ENCODE measurements at places on chromosomes 3 and 15.

DNA sequence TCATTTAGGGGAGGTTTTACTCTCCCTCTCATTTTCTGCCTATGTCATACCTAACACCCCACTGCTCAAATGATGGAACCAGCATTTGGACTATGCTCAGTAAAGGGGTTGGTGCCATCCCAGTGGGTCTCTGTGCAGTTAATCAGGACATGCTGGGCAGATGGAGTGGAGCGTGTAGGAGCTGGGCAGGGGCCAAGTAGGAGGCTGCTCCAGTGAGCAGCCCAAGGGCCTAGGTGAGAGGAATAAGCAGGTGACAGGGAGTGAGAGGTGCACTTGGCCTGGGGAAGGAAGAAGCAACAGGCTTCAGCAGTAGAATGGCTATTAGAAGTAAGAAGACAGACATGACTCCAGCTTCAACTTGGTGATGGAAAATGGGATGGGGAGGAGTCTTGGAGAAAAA, 72.2 kb downstream of the EPHB1 start:
- no peak for DNase-seq

- no peak for DNase-seq
These were observed 14.5 kb downstream of the TMEM41A start for GRCh38 chr3:185484296-185484695.

DNA sequence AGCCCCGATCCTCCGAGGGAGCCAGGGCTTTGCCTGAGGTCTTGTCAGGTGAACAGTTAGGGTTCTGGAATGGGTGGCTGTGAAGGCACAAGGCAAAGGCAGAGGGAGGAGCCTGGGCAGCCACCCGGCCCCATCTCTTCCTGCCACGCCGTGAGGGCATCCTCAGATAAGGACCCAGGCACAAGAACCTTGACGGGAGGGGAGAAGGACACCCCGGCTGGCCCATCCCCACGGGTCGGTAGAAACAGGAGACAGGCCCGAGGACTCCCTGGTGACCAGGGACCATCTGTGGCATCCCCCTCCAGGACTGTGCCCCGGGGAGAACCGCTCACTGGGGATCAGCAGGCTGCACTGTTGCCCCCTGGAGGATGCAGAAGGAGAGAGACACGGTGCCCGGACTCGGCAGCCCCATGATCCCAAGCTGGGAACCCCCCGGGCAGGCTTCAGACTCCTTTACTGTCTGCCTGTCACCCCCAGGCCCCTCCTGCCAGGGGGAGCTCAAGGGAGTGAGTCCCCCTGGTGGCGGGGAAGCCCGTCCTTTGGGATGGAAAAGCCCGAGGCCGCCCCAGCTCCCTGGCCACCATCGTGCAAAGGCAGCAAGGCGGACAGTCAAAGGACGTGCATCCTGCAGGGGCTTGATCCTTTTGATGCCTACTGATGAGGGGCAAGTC, 12.3 kb upstream of the PCSK6 start:
- DNase-seq, result no peak

DNA sequence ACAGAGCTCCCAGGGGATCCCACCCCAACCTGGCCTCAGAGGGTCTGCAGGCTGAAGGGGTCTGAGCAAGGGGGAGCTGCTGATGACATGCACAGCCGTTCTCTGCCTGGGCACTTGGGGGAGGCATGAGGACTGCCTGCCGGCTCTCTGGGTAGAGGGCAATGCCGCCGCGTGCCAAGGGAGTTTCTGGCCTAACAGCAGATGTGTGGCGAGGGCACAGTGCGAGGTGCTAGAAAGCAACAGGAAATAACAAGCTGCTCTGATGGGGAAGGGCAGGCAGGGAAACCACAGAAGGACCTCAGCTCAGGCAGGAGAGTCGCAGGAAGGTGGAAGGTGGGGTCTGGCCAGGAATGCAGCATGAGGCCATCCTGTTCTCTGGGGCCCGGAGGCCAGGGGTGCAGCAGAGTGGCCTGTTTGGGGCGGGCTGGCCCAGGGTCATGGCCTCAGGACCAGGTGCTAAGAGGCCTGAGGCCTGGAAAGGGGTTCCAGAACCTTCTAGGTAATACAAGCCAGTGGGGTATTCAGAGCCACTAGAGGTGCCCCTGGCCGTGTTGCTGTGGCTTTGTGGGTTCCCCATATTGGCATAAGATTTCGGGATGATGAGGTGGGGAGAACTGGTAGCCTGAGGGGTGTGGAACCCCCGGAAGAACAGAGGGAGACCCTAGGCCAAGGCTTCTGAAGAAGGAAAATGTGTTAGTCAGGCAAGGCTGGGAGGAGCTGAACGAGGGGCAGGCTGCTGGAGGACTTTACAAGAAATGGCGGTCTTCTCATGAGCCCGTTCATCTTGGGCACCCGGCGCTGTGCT, 41.2 kb downstream of the RGMA start:
- DNase-seq, result no peak

DNA sequence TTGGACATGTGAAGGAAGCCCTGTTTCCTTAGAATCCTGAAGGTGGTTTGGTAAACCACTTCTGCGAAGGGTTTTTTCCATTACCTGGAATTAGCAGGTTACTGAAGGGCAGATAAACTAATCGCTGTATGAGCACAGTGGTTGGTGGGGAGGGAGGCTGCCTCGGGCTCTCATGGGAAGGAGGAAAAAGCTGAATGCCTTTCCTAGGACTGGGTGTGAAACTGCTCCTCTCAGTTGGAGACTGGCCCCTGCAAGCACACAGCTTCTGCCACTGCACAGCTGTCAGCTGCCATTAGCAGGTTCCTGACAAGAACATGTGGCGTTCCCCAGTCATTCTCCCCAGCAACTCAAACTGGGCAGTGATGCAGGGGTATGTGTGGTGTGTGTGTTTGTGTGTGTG, 376.3 kb downstream of the GAP43 start:
- no peak for DNase-seq
